M059J (cell line): ENCODE measurements at places on chromosomes 4 and X. TPM values are rescaled to one million over a fixed set of nuclear protein-coding genes. Genes with fewer than 3 reads are reported as not detected.
A peak's percentile ranks its signal among the peaks of the same experiment; 100 is the strongest.

The CT83 gene
- total RNA-seq: not detected in 2 replicates

The GLRA2 gene
- not detected in 2 replicates for total RNA-seq

The NXF3 gene
- 1.4 and 5.2 TPM in 2 replicates for total RNA-seq

The AGTR2 gene
- total RNA-seq: not detected in 2 replicates

The NAT8L gene
- 0.05 TPM in 1 of 2 replicates, not detected in the other for total RNA-seq

The STATH gene
- not detected in 2 replicates for total RNA-seq

The SMIM31 gene
- total RNA-seq: not detected in 2 replicates

The CACNA1F gene
- not detected in 2 replicates for total RNA-seq

DNA sequence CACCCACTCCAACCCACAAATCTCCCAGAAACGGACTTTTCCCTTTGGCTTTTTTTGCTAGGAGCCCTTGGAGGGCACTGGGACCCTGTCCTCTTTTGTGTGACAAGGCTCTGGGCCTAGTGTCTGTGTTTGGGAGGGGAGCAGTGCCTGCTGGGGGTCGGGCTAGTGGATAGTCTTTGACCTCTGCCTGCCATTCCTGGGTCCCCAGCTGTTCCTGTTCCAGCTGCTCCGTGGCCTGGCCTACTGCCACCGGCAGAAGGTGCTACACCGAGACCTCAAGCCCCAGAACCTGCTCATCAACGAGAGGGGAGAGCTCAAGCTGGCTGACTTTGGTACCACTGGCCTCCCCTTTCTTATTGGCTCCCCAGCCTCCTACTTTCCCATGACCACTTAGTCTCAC is 6.7 kb upstream of the USP11 start:
- no peak for DNase-seq

DNA sequence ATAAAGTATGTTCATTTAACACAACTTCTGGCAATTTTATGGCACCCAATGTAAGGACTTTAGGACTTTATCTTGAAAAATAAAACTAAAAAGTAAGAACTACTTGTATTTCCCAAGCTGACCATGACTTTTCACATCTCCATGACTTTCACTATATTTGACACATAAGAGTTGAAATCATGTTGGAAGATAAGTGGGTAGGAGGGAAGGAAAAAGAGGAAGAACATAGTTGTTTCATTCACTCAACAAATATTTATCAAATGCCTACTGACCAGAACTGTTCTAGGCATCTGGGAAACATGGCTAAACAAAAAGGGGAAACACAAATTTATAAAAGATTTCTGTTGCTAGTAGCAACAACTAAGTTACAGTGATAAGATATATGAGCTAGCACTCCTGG is 16.0 kb downstream of the SCLT1 start:
- no peak for DNase-seq

DNA sequence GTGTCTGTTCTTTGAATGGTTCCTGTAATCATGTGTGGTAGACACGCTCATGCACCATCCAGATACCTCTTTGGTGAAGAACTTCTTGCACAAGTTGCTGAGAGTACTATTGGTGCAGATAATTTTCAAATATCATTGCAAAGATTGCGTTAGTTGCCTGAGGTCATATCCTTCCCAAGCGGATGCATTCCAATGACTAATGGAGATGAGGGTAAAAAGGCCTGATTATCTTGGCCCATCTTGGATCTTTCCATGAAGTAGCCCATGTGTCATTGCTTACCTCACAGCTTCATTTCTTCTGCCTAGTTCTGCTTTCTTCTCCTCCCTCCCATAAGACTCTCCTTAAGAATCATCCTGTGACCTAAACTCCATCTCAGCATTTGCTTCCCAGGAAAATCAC is 384.9 kb upstream of the CNKSR2 start:
- DNase-seq: peak; percentile 0

- no peak for DNase-seq
Measured at GRCh38 chr4:1466034-1466862, 60.0 kb upstream of the NKX1-1 start.

GRCh38 chr4:94909645-94910044 is 151.9 kb downstream of the BMPR1B start:
- no peak for DNase-seq

GRCh38 chrX:20132666-20133065 is 9.0 kb downstream of the EIF1AX start:
- no peak for DNase-seq

DNA sequence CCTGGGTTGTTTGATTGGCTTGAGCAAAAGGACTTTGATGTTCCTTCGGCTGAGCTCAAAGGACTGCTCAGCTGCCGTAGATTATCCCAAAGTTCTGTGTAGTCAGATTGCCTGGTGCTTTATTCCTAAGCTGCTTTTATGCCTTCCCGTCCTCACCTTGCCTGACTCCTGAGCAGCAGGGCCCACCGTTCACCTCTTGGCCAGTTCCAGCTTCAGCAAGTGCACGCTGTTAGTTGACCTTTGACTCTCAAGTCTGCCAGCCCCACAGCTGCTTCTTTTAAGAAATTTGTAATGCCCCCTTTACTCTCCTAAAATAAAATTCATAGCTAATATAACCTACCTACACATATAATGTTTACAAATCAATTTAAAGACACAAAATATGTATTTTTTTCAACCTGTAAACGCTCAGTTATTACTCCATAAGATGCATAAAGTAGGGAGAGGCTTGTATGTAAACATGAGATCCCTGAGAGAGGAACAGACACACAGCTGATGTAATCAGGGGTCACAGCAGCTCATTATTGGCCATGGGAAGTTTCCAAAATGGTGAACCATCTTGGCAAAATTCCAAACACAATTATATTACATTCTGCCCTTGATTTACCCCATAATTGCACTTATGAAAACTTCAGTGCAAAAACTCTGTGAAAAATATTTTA is 28.6 kb downstream of the UCHL1 start:
- no peak for DNase-seq

DNA sequence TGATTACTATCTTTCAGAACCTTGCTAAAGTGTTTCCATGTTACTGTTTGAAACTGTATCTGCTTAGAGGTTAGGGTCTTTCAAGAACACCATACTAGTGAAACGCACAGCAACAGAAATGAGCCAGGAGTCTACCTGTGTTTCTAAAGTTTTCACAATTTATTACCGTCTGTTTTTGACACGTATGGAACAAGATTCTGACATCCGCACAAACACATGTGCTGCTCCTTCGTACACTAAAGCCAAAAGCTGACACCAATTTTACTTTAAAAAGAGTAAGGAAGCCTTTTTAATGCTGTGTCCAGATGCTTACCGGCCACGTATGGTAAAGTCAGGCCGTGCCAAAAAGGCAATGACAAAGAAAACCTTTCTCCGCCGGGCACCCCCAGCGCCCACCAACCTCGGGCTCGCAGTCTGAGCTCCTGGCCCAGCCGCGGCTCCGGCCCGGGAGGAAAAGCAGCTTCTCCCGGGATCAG is 532 bp downstream of the RPS4X start:
- no peak for DNase-seq

DNA sequence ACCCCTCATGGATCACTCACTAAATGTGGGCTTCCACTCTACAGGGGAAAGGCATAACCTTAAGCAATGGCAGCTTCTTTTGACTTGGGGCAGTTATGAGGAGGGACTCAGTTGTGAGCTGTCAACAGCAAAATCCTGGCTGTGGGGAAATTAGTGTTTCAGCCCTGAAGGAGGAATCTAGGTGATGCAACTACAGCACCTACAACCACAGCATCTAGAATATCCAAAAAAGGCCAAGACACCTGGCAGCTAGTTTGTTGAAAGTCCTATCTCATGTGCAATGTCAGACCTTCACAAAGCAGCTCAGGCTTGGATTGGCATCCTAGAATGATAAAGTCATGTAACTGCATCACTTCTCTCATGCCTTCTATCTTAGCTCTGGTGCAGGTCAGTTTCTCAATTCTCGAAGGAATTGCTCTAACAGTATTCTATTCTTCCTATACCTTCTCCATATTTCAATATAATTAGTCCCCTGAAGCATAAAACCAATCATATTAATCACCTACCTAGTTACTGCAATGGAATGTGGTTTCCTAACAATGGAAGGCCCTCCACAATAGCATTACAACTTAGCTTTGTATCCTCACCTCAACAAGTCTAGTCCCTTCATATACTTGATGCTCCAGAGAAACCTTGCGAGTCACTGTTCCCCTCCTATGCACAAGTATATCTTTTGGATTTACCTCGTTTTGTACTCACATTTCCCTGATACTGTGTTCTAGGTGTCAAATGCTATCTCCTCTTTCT is 5.5 kb upstream of the ANTXR2 start:
- DNase-seq: no peak

GRCh38 chrX:26914232-26914631 is 548.9 kb downstream of the PPP4R3C start:
- DNase-seq: no peak

DNA sequence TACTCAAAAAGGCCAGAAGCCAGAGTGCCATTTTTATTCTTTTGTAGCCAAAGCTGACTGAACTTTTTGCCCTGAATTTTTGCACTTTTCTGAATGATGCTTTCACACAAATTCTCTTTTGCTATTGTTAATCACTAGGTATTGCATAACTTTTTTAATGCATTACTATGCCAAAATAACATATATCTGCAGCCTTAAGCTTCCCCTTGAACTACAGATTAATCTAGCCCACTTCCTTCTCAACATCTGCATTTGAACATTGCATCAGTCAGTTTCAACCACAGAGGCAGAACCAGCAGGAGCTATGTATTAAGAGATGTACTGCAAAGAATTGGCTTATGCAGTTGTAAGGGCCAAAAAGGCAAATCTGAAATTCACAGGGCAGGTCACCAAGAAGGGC is 197.6 kb upstream of the GYPA start:
- DNase-seq: no peak

GRCh38 chrX:124230655-124231450 is 101.6 kb upstream of the TEX13D start:
- no peak for DNase-seq

GRCh38 chr4:70670332-70671014 is 4.2 kb upstream of the JCHAIN start:
- DNase-seq: peak; percentile 71
